Uterus (tissue), 4 donors: ENCODE measurements at places on chromosomes 13 and 19. TPM values are rescaled to one million over a fixed set of nuclear protein-coding genes. Genes with fewer than 3 reads are reported as not detected.

KLK2 gene
- not detected for total RNA-seq

FGF22 gene
- not detected for total RNA-seq

- no peak for DNase-seq
Observed at GRCh38 chr13:29754473-29754806, 96.0 kb downstream of the UBL3 start.

- peak; percentile 9 for DNase-seq
Observed at GRCh38 chr13:113646921-113647340, 11.1 kb downstream of the ATP4B start.

DNA sequence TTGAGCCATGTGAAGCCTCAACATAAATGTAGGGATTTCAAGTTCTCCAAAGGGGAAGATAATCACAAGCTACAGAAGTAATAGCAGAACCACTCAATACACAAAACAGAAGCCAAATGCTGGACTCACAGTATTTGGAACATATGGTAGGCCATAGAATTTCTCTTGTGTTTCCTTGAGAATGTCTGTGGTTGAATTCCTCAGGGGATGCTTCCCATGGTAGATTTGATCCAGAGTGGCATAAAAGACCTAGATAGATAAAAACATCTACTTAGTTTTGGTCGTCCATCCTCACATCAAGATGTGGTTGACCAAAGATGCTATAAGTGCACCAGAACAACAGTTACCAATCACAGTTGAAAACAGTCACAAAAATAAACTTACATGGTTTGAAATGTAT, 83.4 kb downstream of the MIPEP start:
- no peak for DNase-seq
